NCI-H446 (cell line): ENCODE measurements at places on chromosomes 1 and 21.
A peak's percentile ranks its signal among the peaks of the same experiment; 100 is the strongest.

GRCh38 chr1:245153552-245154428 lies 995 bp upstream of the KIF26B start:
- no peak for DNase-seq

DNA sequence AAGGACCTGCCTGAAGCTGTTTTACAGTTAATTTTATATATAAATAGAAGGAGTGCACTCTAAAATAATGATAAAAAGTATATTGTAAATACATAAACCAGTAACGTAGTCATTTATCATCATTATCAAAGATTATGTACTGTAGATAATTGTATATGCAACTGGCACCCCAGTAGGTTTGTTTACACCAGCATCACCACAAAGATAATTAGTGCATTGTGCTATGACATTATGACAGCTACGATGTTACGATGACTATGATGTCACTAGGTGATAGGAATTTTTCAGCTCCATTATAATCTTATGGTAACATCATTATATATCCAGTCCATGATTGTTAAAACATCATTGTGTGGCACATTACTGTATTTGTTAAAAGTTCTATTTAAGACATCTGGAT lies 185.2 kb downstream of the LBR start:
- no peak for DNase-seq

DNA sequence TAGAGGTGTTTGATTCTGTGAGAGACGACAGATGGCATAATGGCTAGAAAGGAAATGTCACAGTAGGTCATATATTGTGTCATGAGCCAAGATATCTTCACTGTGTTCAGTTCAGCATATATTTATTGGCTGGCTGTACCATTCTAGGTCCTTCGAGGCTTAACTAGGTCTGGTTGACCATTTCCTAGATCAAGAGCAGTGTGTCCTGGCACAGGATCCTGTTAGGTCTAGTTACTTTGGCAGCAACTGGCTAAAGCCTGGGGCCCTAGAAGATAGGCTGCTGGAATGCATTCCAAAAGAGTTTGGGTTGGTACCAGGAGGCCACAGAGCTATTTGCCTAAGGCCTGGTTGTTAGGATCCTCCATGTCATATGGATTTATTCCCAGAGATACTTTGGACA lies 20.9 kb downstream of the ZBTB40 start:
- peak; percentile 44 for DNase-seq

- peak; percentile 34 for DNase-seq
These were observed 47.5 kb downstream of the HSF2BP start for GRCh38 chr21:43611598-43612369.

GRCh38 chr1:201849372-201850052 lies 20.6 kb downstream of the IPO9 start:
- DNase-seq = no peak

DNA sequence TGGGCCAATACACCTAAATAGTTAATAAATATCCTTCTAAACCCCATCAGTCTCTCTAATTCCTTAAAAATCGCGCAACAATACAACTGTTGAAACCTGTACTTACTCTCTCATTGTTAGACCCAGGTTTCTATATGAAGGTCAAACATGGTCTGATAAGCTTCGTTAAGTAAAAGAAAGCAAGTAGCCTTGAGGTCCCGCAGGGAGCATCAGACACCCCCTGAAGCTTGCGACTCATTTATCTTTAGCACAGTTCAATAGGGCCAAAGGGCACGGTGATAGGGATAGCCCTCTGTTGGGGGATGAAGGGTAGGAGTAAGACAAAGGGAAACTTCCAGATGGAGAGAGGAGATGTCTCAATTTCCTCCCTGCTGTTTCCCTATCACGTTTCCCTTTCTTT lies 27.3 kb upstream of the THEM4 start:
- DNase-seq = no peak

DNA sequence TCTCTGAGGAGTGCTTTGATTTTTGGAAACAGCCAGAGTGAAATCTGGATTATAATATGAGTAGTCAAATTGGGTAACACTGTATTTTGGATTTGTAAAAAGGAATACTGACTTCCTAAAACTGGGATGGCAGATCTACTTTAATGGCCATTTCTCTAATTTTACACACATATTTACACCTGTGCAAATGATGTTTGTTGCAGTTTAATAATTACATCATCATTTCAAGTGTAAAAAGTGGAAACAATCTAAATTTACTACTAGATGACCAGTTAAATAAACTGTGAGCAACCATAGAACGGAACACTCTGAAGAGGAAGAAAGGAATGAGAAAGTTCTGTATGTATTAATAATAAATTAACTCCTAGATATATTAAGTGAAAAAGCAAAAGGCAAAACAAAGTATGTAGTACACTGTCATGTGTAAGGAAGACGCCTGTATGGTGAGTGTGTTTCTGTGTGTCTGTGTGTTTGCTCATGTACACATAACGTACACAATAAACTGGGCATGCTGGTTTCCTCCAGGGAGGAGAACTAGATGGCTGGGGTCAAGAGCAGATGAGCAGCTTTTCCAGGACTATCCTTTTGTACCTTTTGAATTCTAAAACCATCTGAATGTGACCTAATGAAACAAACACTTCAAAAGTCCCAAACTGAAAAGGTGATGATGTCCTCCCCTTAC lies 2.9 kb upstream of the RHEX start:
- DNase-seq = no peak

GRCh38 chr1:1947493-1947892 lies 28.4 kb upstream of the TMEM52 start:
- DNase-seq = no peak

DNA sequence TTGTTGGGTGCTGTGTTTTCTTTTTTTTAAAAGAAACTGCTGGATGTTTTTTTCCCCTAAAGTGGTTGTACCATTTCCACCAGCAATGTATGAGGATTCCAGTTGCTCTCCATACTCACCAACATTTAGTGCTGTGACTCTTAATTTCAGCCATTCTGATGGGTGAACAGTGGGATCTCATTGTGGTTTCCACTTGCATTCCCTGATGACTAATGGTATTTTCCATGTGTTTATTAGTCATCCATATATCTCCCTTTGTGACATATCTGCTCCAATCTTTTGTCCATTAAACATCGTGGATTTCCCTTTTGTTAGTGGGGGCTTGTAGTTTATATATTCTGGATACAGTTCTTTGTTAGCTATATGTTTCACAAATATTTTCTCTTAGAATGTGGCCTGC lies 206.0 kb downstream of the CAMTA1 start:
- DNase-seq = no peak
